ENCODE measurements at places on chromosomes 1 and 21.
A peak's percentile ranks its signal among the peaks of the same experiment; 100 is the strongest.

DNA sequence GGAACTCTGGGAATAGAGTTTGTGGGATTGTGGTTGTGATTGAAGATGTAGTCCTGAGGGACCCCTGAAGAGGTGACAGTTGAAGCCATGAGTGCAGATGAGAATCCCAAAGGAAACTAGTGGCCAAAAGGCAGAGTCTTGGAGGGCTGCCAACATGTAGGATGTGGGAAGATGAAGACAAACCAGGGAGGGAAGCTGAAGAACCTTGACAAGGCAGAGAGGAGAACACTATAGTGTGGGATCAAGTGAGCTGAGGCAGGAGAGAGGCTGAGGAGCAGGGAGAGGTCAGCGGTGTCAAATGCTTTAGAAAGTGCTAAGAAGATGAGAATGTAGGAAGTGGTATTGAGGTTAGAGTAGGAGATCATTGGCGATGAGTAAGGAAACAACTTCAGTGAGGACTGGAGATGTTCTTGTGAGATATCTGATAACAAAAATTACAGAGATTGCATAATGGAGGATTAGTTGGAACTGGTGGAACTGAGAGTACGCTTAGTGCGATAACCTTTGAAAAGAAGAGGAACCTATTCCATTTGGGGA, 88.5 kb upstream of the VCAM1 start:
- peak; percentile 62 for DNase-seq

DNA sequence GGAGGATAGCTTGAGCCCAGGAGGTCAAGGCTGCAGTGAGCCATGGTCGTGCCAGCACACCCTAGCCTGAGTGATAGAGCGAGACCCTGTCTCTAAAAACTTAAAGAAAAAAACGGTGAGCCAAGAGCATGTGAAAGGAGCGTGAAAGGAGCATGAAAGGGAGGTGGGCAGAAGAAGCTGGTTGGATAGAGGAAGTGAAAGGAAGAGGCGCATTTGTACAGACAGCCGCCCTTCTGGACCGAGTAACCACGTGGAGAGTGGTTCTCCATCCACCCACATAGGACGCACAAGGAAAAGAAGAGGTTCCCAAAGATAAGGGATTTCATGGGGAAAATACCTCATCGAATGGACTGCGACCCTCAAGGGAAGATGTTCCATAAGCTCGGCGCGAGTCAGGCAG, 60.4 kb upstream of the IFNAR2 start:
- peak; percentile 16 for DNase-seq

- DNase-seq = no peak
Observed at GRCh38 chr1:224696891-224697765, 81.0 kb downstream of the CNIH3 start.

DNA sequence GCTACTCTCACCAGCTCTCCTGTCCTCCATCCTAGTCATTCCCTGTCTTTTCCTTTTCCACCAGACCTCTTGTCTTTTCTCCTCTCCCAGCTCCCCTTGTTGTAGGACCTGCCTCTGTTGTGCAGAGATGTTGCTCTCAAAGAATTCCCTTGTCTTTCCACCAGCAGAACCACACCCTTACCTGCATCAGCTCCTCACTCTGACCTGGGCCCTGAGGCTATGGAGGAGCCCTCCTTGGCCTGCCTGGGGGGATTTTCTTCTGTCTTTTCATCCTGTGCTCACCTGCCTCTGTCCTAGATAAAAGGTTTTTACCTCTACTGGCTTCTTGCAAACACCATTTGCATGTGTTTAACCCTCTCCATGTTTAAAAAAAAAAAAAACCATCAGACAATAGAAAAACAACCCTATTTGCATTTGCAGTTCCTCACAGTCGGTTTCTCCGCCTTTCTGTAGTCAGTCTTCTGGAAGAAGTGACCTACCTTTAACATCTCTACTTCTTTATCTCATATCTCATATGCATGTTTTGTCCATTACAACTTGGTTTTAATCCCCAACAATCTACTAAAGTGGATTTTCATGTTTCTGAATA, 12.1 kb downstream of the FCRL5 start:
- no peak for DNase-seq

GRCh38 chr1:206856674-206857464, 8.6 kb upstream of the IL20 start:
- no peak for DNase-seq

- no peak for DNase-seq
Observed at GRCh38 chr1:99614728-99615127, 31.2 kb upstream of the PALMD start.

DNA sequence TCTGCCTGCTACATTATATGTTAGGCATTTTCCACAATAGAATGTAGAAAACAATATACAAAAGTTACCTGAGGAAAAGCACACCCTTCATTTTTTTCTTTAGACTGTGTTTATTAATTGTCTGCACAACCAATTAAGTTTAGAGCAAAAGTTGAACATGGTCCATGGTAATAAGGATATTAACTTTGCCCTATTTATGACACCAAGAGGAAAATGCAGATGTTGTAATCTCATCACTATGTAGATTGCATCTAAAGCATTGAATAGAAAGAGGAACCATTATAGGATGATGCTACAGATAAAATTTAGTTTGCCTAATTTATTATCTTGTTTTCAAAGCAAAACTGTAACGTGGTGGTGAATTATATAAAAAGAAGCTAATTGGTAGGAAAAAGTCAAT, 59.7 kb upstream of the IGSF5 start:
- DNase-seq = no peak

GRCh38 chr1:52533713-52534112, 19.2 kb downstream of the TUT4 start:
- DNase-seq = no peak
